Activated T-cell treated with anti-CD3 and anti-CD28 coated beads, Interleukin-2, amount 50 U/mL, for 72 hours (primary cell): ENCODE measurements at places on chromosomes 7 and 10. TPM values are rescaled to one million over a fixed set of nuclear protein-coding genes. Genes with fewer than 3 reads are reported as not detected.

GRCh38 chr10:17353568-17354300, 100.7 kb downstream of the ST8SIA6 start:
- DNase-seq = no peak
- peaks cover 4% of the 10 kb centered on the region for H3K4me1 ChIP-seq
- no peaks in the 10 kb centered on the region for H3K36me3 ChIP-seq
- H3K27me3 ChIP-seq = peaks cover 26% of the 10 kb centered on the region
- H3K4me3 ChIP-seq = no peak overlapping the region

PLCE1 gene
- 0.05 TPM for total RNA-seq

GRCh38 chr10:61793760-61794703, 107.5 kb upstream of the ARID5B start:
- no peak overlapping the region for H3K4me3 ChIP-seq
- H3K27ac ChIP-seq = no peak overlapping the region
- no peak for DNase-seq
- H3K27me3 ChIP-seq = no peaks in the 10 kb centered on the region
- H3K36me3 ChIP-seq = no peaks in the 10 kb centered on the region

- no peak overlapping the region for H3K27ac ChIP-seq
- H3K4me1 ChIP-seq = peaks cover 6% of the 10 kb centered on the region
- H3K27me3 ChIP-seq = peaks cover 20% of the 10 kb centered on the region
- H3K36me3 ChIP-seq = no peaks in the 10 kb centered on the region
These were observed 48.7 kb downstream of the GPR141 start for GRCh38 chr7:37732253-37732652.

- H3K27ac ChIP-seq = no peak overlapping the region
- DNase-seq = no peak
- H3K36me3 ChIP-seq = peaks cover 3% of the 10 kb centered on the region
- H3K4me1 ChIP-seq = no peaks in the 10 kb centered on the region
- H3K4me3 ChIP-seq = no peak overlapping the region
- H3K27me3 ChIP-seq = no peaks in the 10 kb centered on the region
These were observed 34.4 kb downstream of the PLEKHA8 start for GRCh38 chr7:30062587-30062986.

PDZD8 gene
- 18.3 TPM for total RNA-seq

DRGX gene
- total RNA-seq = not detected

DNA sequence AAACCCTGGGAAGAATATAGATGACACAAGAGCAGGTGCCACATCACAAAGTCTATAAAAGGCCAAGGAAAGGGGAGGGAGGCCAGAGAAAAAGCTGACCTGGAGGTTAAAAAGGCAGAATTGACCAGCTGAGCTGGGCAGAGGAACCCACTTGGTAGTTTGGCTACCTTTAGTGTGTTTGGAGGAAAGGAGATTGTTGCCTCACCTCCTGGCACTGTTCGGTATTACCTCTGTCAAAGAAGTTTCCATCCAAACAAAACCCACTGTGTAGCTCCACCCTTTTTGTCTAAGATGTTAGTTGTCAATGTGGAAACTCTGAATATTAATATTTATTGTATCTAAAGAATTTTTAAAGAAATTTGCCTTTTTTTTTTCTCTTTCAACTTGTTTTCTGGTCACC, 23.4 kb downstream of the ENTPD7 start:
- no peak for DNase-seq
- H3K4me1 ChIP-seq = no peaks in the 10 kb centered on the region
- H3K4me3 ChIP-seq = no peak overlapping the region
- H3K27me3 ChIP-seq = no peaks in the 10 kb centered on the region
- H3K36me3 ChIP-seq = peaks cover 1% of the 10 kb centered on the region

GRCh38 chr7:120743128-120743527, 114.8 kb downstream of the TSPAN12 start:
- no peaks in the 10 kb centered on the region for H3K4me1 ChIP-seq
- H3K36me3 ChIP-seq = no peaks in the 10 kb centered on the region
- no peak overlapping the region for H3K4me3 ChIP-seq
- DNase-seq = no peak

- H3K27ac ChIP-seq = no peak overlapping the region
- peaks cover 26% of the 10 kb centered on the region for H3K4me1 ChIP-seq
- H3K36me3 ChIP-seq = peaks cover 16% of the 10 kb centered on the region
- H3K4me3 ChIP-seq = no peak overlapping the region
- no peaks in the 10 kb centered on the region for H3K27me3 ChIP-seq
- no peak for DNase-seq
These were observed 28.1 kb downstream of the XPNPEP1 start for GRCh38 chr10:109895095-109895818.

DNA sequence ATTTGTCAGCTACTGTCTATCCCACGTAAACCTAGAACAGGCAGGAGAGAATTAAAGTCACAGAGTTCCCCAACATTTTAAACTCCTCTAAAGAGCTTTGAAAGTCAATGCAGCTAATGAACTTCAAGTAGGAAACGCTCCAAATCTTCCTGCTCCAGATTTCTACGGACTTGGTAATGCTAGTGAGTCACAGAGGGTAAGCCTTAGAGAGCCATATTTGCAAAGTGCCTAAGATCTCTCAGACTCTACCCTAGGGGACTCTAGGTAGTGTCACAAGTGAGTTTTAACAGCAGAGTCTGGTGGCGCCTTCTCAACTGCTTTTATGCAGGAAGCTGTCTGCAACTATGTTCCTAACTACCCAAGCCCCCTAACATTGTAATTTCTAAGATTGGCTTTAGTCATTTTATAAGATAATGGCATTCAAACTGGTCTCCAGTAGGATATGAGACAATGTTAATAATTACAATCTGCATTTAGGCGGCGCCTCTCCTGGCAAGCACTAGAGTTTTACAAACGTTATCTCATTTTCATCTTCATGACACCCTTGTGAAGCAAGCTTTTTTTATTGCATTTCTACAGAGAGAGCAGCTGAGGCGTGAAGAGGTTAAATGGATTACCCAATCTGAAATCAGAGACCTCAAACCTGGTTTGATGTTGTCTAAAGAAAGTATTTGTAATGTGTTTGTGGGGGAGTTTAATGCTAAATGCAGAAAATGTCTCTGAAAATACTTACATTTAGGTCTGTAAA, 22.0 kb upstream of the FZD1 start:
- H3K27ac ChIP-seq = no peak overlapping the region
- H3K4me1 ChIP-seq = no peaks in the 10 kb centered on the region
- H3K27me3 ChIP-seq = no peaks in the 10 kb centered on the region
- no peak overlapping the region for H3K4me3 ChIP-seq
- H3K36me3 ChIP-seq = no peaks in the 10 kb centered on the region
- no peak for DNase-seq

OR2A42 gene
- not detected for total RNA-seq

DNA sequence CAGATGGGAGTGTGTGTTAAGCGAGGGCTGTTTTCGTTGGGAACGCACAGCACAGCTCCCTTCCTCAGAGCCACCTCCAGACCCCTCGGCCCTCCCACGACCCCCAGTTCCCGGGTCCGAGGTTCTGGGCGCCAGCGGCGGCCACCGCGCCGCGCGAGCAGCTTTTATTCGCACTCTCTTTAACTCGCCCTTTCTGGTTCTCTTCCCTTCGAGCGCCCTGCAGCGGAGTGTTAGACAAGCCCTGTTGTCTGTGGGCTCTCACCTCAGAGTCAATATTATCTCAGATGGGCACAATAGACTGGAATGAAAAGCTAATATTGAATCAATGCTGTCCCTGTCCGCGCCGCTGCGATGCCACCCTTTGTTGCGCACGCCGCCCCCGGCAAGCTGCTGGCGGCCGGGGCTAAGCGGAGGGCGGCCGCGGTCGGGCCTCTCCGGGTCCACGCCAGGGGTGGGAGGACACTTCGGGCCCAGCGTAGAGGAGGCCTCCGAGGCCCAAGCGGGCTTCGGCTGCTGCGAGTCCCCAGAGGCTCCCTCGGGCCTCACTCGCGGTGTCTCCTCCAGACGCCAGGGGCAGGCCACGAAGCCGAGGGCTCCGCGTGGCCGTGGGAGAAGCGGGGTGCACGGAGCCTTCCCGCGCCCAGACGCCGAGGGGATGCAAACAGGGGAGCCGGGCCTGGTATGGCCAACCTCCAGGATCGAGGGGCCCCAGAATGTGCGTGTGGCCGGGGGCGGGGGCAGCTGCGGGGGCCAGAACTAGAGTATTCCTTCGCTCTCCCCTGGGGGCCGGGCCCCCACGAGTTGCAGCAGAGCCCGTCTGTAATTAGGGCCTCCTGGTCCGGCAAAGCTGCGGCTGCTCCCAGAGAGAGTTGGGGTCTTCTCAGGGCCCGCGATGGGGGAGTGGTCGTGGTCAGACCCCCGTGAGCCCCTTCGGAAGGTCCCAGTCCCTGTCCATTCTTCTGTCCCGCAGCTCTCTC, 7.9 kb upstream of the EMX2 start:
- no peak for DNase-seq
- H3K27me3 ChIP-seq = peaks cover 86% of the 10 kb centered on the region
- peak overlapping the region; percentile 79 for H3K27ac ChIP-seq

GRCh38 chr10:132836832-132837540, 51.0 kb upstream of the NKX6-2 start:
- H3K4me3 ChIP-seq = no peak overlapping the region
- H3K27me3 ChIP-seq = no peaks in the 10 kb centered on the region
- H3K4me1 ChIP-seq = peaks cover 4% of the 10 kb centered on the region
- DNase-seq = peak; percentile 53
- peaks cover under 1% of the 10 kb centered on the region for H3K36me3 ChIP-seq
- H3K27ac ChIP-seq = no peak overlapping the region

GRCh38 chr7:124898531-124898930, 31.1 kb downstream of the POT1 start:
- peaks cover 14% of the 10 kb centered on the region for H3K36me3 ChIP-seq
- H3K27ac ChIP-seq = no peak overlapping the region
- no peak overlapping the region for H3K4me3 ChIP-seq
- no peaks in the 10 kb centered on the region for H3K27me3 ChIP-seq

GRCh38 chr7:158442260-158442659, 145.4 kb downstream of the PTPRN2 start:
- peaks cover 2% of the 10 kb centered on the region for H3K27me3 ChIP-seq
- no peak for DNase-seq
- H3K27ac ChIP-seq = no peak overlapping the region
- peaks cover 1% of the 10 kb centered on the region for H3K36me3 ChIP-seq

TUBAL3 gene
- not detected for total RNA-seq

GRCh38 chr10:75168275-75168674, 42.3 kb upstream of the VDAC2 start:
- DNase-seq = no peak
- peak overlapping the region; percentile 79 for H3K27ac ChIP-seq
- no peaks in the 10 kb centered on the region for H3K27me3 ChIP-seq
- peaks cover 40% of the 10 kb centered on the region for H3K4me1 ChIP-seq

GRCh38 chr10:36091007-36091406, 448.9 kb upstream of the FZD8 start:
- no peaks in the 10 kb centered on the region for H3K4me1 ChIP-seq
- H3K4me3 ChIP-seq = no peak overlapping the region

DNA sequence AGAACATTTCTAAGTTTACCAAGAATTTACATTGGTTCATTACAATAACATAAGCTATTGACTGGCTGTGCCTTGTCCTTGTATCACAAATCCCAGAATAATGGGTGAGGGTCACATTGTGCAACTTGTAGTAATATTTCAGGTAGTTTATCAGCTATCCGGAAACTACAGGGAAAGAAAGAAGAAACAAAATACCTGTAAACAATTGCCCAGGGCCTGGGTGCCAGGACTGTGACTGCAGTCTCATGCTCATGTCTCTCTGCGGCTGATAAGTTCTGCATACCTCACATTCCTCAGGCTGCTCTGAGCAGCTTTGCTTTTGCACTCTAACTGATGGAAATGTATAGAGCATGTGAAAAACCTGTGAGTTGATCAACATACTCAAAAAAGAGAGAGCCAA, 131.8 kb upstream of the TRIM24 start:
- H3K27ac ChIP-seq = no peak overlapping the region
- DNase-seq = no peak
- no peaks in the 10 kb centered on the region for H3K27me3 ChIP-seq
- H3K4me3 ChIP-seq = no peak overlapping the region

ARHGAP22 gene
- not detected for total RNA-seq

DNA sequence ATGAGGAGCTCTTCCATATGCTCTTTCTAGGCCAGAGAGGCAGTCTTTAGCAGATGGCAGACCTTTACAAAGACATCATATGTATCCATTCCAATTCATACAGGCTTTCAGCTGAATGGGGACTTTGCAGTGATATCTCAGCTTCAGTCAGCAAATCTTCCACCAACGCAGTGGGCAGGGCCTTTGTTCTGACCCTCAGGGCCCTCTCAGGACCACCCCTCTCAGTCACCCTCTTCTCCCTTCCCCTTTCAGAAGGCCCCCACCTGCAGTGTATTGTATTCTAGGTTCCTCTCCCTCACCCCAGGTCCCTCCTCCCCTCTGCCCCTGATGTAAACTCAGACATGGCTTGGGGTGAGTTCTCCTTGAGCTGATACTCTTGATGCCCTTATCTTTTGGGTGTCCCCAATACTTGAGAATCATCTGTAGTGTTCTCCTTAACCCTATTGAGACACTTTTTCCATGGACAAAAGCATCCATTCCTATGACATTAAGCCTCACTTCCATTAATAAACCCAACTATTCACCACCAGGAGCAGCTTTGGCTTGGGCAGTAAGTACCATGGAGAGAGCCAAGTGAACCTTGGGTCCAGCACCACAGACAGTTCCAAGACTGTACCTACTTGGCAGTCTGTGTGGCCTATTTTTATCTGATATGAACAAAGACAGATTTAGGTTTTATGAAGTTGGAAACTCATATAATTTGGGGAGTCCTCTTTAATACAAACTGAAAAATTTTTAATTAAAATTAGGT, 62.7 kb downstream of the ADCYAP1R1 start:
- no peaks in the 10 kb centered on the region for H3K4me1 ChIP-seq
- H3K27me3 ChIP-seq = peaks cover 7% of the 10 kb centered on the region
- DNase-seq = no peak
- H3K36me3 ChIP-seq = no peaks in the 10 kb centered on the region

GRCh38 chr7:152528612-152529011, 92.8 kb upstream of the KMT2C start:
- DNase-seq = no peak
- H3K4me1 ChIP-seq = no peaks in the 10 kb centered on the region
- H3K27me3 ChIP-seq = peaks cover under 1% of the 10 kb centered on the region

NKX1-2 gene
- total RNA-seq = not detected

DNA sequence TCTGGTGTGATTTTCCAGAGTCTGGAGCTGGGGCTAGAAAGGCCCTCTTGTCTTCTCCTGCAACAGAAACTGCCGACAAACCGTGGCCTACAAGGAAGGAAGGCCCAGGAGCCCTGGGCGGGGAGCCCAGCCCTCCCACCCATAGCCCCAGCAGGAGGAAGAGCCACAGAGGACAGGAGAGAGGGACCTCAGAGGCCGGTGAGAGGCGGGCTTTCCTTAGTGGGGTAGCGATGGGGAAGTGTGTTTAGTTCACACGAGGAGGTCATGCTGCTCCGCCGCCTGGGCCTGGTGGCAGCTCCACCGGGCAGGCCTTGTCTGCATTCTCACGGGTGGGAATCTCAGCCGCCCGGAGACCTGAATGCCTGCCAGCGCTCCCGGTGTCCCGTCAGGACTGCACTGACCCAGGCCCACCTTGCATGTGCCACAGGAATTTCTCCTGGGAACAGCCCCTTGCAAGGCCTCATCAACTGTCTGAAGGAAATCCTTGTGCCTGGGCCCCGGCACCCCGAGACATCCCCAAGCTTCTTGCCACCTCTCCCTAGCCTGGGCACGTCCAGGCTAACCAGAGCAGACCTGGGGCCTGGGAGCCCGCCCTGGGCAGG, 50.9 kb downstream of the ZNF467 start:
- peaks cover 15% of the 10 kb centered on the region for H3K4me1 ChIP-seq
- H3K4me3 ChIP-seq = no peak overlapping the region
- no peaks in the 10 kb centered on the region for H3K36me3 ChIP-seq
- no peak for DNase-seq
- no peaks in the 10 kb centered on the region for H3K27me3 ChIP-seq

WDR86 gene
- total RNA-seq = 1.0 TPM
